ENCODE measurements at places on chromosomes 7 and 10.

DNA sequence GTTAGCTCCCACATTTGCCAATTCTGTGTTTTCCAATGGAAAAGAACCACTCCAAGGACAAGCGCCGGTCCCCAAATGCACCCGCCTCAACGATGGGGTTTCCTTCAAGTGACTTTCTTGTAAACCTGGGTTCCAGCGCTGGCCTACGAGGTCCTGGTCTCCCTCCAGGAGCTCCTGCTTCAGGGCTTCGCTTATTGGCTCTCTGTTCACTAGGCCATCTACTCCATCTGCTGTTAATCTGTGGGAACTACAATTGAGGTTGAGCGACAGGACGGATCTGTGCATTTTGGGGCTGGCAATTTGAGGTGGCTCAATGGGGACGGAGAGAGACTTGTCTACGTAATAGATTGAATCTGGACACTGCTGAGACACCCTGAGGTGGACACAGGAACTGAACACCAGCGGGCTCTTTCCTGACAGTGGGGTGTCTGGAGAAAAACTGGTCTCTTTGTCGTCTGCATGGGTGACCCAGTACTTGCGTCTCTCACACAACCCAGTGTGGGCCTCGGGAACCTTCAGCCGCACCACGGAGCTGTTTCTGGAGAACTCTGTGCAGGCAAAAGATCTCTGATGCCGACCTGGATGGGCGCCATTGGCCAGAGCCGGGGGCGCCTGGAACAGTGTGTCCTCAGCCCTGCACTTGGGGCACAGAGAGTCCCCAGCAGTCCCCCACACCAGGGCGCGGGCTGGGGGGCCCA is 115.9 kb upstream of the ADAM12 start:
- no peak for DNase-seq

DNA sequence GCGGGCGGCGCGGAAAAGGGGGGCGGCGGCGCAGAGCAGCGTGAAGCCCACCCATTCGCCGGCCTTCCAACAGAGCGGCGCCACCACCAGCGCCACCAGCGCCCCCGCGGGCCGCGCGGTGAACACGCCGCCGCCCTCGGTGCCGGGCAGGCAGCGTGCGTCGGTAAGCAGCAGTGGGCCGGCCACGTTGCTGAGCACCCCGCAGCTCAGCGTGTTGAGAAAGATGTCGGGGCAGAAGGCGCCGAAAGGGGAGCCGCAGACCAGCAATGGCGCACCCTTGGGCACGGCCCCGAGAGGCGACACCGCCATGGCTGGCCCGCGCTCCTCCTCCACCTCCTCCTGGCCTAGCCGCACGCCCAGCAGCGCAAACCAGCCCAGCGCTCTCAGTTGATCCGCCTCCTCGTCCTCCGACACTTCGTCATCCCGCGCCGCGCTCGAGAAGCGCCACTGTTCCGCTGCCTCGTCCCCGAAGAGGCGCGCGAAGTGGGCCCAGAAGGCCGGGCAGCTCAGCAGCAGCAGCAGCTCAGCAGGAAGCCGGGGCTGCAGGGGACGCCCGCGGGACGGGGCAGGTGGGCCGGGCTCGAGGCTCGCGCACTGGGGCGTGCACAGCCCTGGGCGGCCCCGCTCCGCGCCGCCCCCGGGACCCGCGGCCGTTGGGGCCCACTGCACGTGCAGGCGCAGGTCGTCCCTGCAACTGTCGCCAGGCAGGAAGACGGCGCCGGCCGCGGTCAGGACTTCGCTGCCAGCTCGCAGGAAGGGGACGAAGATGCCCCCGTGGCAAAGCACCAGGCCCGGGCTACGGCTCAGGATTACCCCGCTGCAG is 623 bp downstream of the TYSND1 start:
- DNase-seq, result peak; percentile 69

DNA sequence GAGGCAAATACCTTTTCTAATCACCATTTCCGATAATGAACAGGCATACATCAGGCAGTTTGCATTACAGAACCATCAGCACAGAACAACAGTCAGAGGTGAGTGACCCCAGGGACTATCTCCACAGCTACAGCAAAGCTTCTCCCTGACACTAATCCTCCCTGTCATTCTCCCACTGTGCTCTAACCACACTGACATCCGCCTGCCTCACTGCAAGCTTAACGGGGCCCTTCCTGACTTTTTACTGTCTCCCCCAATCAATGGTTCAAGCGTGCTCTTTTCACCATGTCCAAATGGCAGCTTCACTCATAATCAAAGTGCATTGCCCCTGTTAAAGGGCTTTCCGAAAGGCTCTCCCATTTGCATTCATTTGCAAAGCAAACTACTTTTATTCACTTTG is 196.3 kb downstream of the DNAJC1 start:
- DNase-seq, result no peak

DNA sequence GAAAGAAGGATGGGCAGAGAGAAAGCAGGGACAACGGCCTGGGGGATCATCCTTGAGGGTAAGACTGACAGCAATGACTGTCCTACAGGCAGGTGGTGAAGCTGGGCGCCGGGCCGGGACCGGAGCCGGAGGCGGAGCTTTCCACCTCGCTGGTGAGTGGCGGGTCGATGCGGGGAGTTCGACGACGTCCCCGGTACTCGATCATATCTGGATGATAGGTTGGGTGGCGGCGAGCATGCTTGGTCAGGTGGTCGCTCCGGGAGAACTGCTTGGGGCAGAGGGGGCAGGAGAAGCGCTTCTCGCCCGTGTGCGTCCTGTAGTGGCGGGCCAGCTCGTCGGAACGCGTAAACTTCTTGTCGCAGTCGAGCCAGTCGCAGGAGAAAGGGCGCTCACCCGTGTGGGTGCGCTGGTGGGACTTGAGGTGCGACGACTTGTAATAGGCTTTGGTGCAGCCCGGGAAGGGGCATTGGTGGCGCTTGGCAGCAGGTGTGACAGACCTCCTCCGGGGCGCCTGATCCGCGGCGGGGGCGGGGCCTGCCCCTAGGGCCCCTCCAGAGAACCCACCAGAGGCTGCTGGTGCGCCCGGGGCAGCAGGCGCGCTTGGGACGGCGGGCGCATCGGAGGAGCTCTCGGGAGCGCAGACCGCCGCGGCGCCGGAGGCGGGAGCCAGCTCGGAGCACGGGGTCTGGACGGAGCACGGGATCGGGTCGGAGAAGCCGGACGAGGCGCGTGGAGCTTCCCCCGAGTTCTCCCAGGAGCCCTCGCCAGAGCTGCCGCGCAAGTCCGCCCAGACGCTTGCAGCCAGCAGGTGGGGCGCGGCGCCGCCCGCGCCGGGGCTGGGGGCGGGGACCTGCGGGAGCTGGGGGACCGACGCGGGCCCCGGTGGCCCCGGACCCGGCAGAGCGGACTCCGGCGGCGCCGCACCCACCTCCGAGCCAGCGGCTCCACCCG is 752 bp downstream of the KLF14 start:
- no peak for DNase-seq

DNA sequence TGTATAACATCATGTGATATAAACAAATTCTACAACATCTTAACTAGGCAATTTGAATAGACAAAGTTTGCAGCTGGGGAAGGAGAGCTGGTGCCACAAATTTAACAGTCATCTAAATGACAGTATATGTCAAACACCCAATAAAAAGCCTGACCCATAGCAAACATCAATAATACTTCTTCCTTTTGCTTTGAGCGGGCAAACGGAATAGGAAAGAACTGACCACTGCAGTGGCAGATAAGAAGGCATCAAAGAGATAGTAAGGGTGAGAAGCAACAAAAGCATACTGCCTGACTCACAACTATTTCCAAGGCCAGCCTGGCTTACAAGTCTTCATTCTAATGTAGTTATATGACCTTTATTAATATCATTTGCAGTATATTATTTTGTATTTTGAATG is 99.9 kb downstream of the LRRN3 start:
- DNase-seq, result no peak

GRCh38 chr7:106480161-106480579 is 180.8 kb downstream of the CCDC71L start:
- no peak for DNase-seq

DNA sequence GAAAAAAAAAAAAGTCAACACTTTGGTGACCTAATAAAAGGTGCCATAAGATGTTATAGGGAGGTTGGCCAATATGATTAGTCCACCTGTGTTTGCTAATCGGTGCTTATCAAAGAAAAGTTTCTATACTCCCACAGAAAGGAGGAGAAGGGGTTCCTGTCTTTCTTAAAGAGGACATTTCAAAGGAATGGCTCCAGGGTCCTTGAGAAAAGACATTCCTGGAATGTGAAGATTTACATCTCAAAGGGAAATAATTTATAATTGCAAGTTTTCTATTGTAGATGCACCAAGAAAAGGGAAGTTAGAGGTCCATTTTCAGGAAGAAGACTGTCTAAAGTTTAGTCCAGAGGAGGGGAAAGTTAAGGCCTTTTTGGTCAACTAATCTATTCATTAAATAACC is 715.3 kb downstream of the NXPH1 start:
- no peak for DNase-seq

DNA sequence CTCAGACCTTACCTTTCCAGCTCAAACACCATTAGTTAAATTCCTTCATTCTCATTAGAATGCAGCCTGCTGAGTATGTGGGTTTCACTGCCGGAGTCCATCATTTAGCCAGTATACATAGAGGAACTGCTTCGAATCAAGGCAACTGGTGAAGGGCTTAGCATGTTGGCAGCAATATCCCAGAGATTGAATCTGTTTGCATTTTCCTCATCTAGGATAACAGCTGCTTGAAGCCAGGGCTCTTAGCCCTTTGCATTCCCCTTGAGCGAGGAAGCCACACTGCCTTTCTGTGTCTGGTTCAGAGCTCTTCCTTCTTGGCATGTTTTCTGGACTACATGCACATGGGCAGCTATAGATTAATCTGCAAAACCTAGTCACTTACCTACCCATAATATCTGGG is 14.7 kb downstream of the NODAL start:
- DNase-seq, result no peak

DNA sequence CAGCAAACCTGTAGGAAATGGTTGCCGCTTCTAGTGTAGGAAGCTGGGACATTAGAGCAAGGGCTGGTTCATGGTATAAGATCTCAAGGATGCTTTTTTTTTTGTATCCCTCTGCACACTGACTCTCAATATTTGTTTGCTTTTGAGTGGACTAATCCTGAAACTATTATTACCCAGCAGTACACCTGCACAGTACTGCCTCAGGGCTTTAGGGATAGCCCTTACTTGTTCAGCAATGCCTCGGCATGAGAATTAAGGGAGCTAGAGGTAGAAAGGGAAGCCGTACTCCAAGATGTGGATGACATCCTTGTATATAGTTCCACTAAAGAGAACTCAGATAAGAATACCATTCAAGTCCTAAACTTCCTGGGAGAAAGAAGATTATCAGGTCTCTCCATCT is 70.5 kb downstream of the COPG2 start:
- no peak for DNase-seq

DNA sequence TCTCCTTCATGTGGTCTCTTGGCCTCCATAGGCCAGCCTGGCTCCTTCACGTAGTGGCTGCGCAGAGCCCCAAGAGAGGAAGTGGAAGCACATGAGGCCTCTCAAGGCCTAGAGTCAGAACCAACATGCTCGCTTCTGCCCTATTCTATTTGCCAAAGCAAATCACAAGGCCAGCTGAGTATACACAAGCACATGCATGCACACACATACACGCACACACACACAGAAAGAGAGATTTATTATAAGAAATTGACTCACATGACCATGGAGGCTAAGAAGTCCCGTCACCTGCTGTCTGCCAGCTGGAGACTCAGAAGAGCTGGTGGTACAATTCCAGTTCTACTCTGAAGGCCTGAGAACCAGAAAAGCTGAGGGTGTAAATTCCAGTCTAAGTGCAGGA is 64.3 kb upstream of the NRP1 start:
- no peak for DNase-seq

DNA sequence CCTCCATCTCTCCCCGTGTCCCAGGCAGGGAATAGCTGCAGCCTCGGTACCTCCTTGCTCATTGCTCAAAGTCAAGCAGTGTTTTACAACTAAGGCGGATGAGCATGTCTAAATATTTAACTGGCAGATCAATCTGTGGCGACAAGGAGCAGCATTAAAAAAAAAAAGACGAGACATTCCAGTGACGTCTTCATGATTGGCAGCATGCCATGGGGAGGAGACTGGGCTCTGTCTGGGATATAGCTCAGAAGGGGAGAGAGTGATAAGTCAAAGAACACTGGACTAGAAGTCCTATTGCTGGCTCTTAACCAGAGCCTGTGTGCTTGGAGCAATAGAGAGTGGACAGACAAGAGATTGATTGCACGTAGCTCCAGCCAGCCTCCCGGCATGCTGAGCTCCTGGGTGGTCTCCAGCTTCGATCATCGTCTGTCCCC is 287.5 kb upstream of the PODXL start:
- no peak for DNase-seq

- peak; percentile 97 for DNase-seq
Measured at GRCh38 chr7:140696024-140696679, 356 bp upstream of the NDUFB2 start.

GRCh38 chr7:130273081-130273932 is 6.6 kb downstream of the CPA2 start:
- DNase-seq, result no peak

DNA sequence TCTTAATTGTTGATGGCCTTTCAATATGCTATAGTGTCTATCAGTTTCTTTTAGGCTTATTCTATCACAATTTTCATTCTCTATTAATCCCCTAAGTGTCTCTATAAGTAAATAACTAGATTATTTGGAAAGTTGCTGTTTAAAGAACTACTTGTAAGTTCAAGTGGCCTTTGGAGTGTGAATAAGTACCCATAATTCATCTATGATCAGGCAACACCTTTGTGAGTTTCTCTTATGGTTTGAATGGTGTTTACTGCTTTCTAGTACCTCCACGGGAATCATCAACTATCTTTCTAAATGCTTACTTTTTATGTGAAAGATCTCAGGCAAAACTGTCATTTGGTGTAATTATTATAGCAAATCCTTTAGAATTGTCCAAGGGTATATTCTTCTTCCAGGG is 166.7 kb downstream of the POU6F2 start:
- no peak for DNase-seq

DNA sequence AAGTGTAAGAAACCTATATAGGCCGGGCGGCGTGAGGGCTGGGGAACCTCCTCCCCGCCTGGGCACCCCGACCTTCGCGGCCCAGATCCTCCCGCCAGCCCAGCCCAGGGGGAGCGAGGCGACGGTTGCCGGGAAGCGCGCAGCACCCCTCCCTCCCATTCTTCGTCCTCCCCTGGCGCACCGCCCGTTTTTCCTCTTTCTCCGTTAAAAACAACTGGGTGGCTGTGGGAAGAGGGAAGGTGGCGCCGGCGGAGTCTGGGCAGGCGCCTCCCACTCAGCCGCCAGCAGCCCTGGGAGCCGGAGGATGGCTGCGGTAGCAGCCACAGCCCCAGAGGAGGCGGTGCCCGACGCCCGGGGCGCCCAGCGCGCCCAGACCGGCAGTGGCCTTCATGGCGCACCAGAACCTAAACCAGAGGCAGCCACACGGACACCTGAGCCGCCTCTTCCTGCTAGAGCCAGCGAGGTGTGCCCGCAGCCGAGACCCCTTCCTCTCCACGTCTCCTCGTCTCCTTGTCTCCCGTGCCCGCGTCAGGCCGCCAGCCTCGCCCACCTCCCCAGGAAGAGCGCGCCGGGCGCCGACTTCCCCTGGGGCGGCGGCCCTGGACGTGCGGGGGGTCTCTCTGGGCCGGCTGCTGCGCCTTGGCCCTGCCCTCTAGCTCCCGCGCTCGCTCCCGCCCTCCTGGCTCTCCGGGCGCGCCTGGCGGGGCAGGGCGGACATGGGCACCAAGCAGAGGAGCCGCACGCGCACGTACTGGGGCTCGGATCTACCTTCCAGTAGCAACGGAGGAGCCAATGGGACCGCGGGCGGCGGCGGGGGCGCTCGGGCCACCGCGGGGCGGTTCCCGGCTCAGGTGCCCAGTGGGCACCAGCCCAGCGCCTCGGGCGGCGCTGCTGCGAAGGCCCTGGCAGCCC is 32.8 kb upstream of the SFTPD start:
- DNase-seq, result peak; percentile 35

GRCh38 chr10:84308481-84309304 is 19.7 kb upstream of the CCSER2 start:
- no peak for DNase-seq
